ENCODE measurements at places on chromosomes 1 and 21.

- no peak for ATAC-seq
Measured at GRCh38 chr1:179828554-179829110, 49.0 kb downstream of the TOR1AIP2 start.

GRCh38 chr1:82052563-82052962, 251.8 kb downstream of the ADGRL2 start:
- no peak for ATAC-seq

DNA sequence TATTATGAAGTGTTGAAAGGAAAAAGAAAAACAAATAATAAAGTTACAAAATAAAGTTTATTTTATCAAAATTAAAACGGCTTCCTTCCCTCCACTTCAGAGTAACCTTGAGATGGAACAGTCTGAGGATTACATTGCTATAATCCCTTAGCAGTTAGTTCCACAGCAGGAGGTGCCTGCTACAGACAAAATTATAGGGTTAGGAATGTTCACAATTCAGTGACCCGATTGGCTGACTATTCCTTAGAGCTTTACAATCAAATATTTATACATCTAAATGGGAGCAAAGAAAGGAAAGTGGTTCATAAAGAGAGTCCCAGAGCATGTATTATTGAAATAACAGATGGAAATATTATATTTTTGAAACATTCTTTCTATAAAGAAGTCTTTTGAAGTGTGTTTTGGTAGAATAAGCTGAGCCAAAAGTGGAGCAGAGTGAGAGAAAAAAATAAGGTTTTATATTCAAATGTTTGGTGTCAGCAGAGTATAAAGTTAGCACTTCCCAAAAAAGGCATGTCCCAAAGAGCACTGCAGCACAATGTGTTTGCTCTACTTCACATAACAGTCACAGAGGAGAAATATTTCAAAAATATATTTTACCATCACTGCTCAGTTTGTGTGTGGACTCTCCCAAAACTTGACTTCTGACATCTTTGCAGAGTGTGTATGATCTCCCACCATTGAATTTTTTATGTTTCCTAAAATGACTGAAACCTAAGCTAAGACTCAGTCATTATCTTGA, 71.4 kb upstream of the GORAB start:
- ATAC-seq, result no peak

GRCh38 chr1:229170778-229171505, 100.0 kb upstream of the RAB4A start:
- peak; percentile 69 for ATAC-seq

DNA sequence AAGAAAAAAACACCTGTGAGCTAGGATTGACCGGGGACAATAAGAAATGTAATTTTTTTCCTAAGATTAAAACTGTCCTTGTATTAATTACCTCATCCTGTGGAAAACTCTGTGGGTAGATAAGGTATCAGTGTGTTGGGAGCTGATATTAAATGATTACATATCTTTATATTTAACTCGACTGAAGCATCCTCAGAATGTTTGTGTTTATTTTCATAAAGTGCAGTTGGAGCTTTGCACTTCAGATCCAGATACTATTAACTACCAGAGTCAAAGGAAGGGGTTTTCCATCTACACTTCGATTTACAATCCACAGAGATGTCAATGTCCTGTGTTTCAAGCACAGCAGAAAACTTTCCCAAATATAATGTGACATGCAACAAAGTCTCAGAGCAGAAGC, 164.5 kb downstream of the NR5A2 start:
- no peak for ATAC-seq

- no peak for ATAC-seq
Measured at GRCh38 chr1:176950736-176951324, 213.7 kb downstream of the ASTN1 start.

DNA sequence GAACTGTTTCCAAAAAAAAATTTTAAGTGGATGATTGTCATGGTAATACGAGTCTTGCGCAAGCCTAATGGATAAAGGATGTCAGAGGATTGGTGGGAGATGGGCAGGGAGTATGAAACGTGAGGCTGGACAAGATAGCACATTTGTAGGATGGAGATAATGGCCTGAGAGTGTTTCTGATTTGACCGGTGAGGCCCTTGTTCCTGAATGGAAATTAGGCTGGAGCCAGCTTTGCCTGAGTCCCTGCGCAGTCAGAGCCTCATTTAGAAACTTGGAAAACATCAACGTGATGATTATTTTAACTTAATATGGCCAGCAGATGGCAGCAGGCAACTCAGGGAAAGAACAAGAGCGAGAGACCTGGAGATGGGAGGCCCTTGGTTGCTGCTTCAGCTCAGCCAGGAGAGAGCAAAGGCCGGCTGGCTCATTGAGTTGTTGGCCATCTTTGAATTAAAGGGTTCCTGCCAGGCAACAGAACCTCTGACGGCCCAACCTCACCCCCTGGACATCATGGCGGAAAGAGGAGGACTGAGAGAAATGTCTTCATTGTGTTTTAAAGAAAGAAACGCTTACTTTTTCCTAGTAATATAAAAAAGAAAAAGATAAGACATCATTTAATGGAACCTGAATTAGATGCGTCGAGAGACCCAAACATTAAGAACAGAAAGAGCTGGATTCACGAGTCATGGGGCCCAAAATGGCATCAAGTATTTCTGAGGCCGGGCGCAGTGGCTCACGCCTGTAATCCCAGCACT, 80.3 kb downstream of the SELENOF start:
- peak; percentile 22 for ATAC-seq
